ENCODE measurements at places on chromosomes 4 and X. TPM values are rescaled to one million over a fixed set of nuclear protein-coding genes. Genes with fewer than 3 reads are reported as not detected.

DKC1 gene
- total RNA-seq: 51.8 TPM

PCDH7 gene
- 3.7 TPM for total RNA-seq

CFAP299 gene
- total RNA-seq: not detected

DNA sequence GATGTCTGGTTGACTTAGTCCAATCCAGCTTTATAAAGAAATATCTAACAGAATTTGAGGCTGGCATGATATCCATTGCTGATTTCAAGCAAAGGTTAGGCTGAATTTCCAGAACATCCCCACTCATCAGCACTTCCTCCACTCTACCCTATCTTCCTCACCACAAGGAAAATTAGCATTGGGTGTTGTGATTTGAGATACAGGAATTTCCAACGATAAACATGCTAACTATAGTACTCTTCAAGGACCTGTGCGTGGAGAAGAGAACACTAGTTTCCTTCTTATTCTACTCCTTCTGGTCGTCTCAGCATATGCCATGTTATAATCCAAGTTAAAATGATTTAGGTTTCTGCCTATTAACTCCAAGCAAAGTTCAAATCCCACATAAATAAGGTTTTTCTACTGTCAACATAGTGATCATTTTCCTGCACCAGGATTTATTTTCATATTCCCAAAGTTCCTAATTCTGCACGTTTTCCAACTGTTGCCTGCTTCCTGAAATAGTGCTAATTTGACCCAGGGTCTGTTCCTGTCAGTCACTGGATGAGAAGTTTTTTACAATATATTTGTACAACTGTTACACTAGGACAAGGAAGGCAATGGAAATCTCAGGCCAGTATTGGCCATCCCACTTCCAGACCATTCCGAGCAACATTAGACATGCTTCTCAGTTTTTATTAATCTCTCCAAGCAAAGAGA, 177.6 kb upstream of the EDNRA start:
- H3K36me3 ChIP-seq: no peaks in the 10 kb centered on the region
- H3K4me1 ChIP-seq: no peaks in the 10 kb centered on the region
- no peak overlapping the region for H3K27ac ChIP-seq
- DNase-seq: no peak

DNA sequence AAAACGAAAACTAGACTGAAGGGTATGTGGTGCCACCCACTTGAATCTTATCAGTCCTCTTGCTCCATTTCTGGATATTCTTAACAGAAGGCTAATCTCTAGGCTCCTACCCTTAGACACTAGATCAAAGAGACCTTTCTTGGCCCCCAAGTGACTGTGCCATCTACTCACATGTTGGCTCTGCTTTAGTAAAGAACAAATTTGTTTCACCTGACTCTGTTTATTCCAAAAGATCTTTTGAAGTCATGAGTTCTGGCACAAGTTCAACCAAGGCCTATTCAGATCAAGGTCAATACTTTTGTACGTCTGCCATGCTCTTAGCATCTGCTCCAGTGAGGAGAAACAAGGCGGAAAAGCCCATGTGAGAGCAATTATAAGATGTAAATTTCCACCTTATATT, 37.3 kb downstream of the MAGEB17 start:
- no peaks in the 10 kb centered on the region for H3K27me3 ChIP-seq
- no peak overlapping the region for H3K4me3 ChIP-seq
- H3K36me3 ChIP-seq: no peaks in the 10 kb centered on the region
- no peak overlapping the region for H3K27ac ChIP-seq
- DNase-seq: no peak

ENPEP gene
- 1.5 TPM for total RNA-seq

GRCh38 chrX:31889088-31889487, 817.2 kb upstream of the FTHL17 start:
- H3K4me1 ChIP-seq: no peaks in the 10 kb centered on the region
- H3K4me3 ChIP-seq: no peak overlapping the region
- H3K27me3 ChIP-seq: no peaks in the 10 kb centered on the region
- no peaks in the 10 kb centered on the region for H3K36me3 ChIP-seq

- no peaks in the 10 kb centered on the region for H3K27me3 ChIP-seq
- H3K27ac ChIP-seq: no peak overlapping the region
- H3K36me3 ChIP-seq: no peaks in the 10 kb centered on the region
- no peak for DNase-seq
These were observed 51.7 kb upstream of the ATP8A1 start for GRCh38 chr4:42708625-42709024.

GRCh38 chr4:123298801-123299200, 97.8 kb upstream of the SPRY1 start:
- H3K36me3 ChIP-seq: no peaks in the 10 kb centered on the region
- no peak overlapping the region for H3K27ac ChIP-seq
- no peaks in the 10 kb centered on the region for H3K4me1 ChIP-seq
- DNase-seq: no peak
- H3K27me3 ChIP-seq: no peaks in the 10 kb centered on the region

- no peaks in the 10 kb centered on the region for H3K27me3 ChIP-seq
- no peak overlapping the region for H3K27ac ChIP-seq
- H3K36me3 ChIP-seq: no peaks in the 10 kb centered on the region
- no peak overlapping the region for H3K4me3 ChIP-seq
- no peak for DNase-seq
These were observed 908.1 kb downstream of the CCSER1 start for GRCh38 chr4:91035276-91035675.

- no peaks in the 10 kb centered on the region for H3K27me3 ChIP-seq
- peaks cover 2% of the 10 kb centered on the region for H3K4me1 ChIP-seq
- no peak overlapping the region for H3K27ac ChIP-seq
These were observed 20.6 kb downstream of the FAM53A start for GRCh38 chr4:1663549-1663948.

GRCh38 chr4:26493461-26493860, 3.2 kb upstream of the CCKAR start:
- DNase-seq: no peak
- no peaks in the 10 kb centered on the region for H3K36me3 ChIP-seq
- no peaks in the 10 kb centered on the region for H3K4me1 ChIP-seq
- H3K27ac ChIP-seq: no peak overlapping the region
- H3K4me3 ChIP-seq: no peak overlapping the region

VSIG4 gene
- 33.6 TPM for total RNA-seq

DNA sequence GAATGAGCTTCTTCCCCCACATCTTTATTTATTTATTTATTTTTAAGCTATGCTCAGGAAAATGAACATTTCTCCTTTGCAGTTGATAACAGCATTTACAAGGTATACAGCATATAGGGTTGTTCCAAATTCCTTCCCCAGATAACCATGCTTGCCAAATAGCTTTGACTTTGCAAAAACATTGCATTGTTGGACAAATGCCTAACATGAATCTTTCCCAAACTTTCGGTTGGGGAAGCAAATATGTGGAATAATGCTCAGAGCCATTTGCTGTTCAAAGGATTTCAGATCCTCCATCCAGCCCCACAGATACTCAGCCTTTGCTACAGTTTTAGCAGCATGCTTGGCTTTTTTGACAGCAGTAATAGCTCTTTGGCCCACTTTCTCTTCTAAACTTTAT, 127.2 kb upstream of the AGA start:
- H3K36me3 ChIP-seq: no peaks in the 10 kb centered on the region
- H3K4me3 ChIP-seq: no peak overlapping the region
- no peak for DNase-seq
- no peaks in the 10 kb centered on the region for H3K27me3 ChIP-seq
- H3K4me1 ChIP-seq: peaks cover 2% of the 10 kb centered on the region

DNA sequence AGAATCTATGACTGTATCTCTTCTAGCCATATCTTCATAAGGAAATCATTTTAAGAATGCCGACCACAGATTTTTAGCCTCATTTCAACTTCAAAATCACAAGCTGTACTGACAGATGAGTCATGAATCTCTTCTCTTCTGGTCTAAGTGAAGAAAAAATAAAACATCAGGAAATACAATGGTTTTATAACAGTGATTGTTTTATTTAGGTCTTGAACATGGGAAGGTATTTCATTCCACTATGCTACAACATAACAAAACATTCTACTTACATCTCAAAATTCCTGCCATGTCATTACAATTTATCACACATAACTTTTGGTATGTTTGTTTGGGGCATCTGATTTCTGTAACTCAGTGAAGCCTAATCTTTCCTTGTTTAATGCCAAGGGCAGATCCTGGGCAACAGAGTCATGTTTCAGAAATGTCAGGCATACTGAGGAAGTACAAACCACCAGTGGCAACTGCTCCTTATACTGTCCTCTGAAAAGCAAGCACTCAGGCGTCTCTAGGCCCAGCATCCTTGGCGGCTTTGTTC, 325.0 kb downstream of the PDHA2 start:
- H3K4me1 ChIP-seq: no peaks in the 10 kb centered on the region
- no peak for DNase-seq
- no peaks in the 10 kb centered on the region for H3K27me3 ChIP-seq
- H3K36me3 ChIP-seq: no peaks in the 10 kb centered on the region
- H3K27ac ChIP-seq: no peak overlapping the region

KLKB1 gene
- total RNA-seq: 0.77 TPM

FAM133A gene
- 0.13 TPM for total RNA-seq

DNA sequence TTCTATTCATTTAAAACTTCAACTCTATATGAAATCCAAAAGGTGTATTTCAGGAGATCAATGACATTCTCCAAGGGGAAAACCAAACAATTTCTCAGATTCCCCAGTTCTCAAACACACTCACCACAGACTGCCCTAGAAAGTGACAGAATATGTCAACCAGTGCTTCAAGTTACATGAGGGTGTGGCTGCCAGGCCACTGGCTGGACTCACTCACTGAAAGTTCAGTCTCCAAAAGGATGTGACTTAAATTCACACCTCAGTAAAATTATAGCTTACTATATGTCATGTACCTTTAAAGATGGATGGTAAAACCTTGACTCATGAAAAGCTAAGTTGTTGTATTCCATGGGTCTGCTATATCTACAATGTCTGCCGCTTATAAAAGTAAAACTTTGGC, 7.3 kb downstream of the INPP4B start:
- no peaks in the 10 kb centered on the region for H3K27me3 ChIP-seq
- H3K36me3 ChIP-seq: no peaks in the 10 kb centered on the region
- no peak overlapping the region for H3K27ac ChIP-seq
- H3K4me1 ChIP-seq: no peaks in the 10 kb centered on the region
- DNase-seq: no peak

DNA sequence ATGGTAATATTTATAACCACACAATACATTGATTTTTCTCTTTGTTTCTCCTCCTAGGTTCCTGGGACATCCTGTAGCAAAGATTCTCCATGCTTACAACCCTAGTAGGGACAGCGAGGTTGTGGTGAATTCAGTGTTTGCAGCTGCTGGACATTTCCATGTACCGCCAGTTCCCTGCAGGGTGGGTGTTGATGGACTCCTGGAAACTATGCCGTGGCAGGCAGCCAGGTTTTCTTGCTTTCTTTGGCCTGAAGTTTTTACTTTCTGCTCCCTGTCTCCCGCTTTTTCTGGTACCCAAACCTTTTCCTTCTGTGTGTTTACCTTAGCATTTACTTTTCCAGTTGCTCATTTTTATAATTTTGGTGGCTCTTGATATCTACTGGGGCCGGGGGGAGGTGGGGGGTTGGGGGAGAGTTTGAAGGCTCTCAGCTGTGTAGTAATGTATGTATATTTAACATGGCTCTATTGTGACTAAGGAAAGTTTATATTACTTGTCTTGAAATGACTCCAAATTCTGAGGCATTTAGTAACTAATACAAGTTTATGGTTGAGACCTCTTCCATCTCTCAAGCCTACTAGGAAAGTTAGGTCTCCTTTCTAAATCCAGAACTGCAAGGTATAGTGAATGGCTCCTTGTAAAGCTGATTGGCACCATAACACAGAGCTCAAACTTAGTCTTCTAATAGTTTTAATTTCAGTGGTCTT, 89.7 kb downstream of the TMEM131L start:
- no peaks in the 10 kb centered on the region for H3K36me3 ChIP-seq
- H3K27me3 ChIP-seq: no peaks in the 10 kb centered on the region
- peak; percentile 76 for DNase-seq
- no peak overlapping the region for H3K27ac ChIP-seq

- no peaks in the 10 kb centered on the region for H3K36me3 ChIP-seq
- no peak for DNase-seq
- no peak overlapping the region for H3K4me3 ChIP-seq
- no peak overlapping the region for H3K27ac ChIP-seq
- peaks cover 2% of the 10 kb centered on the region for H3K4me1 ChIP-seq
- H3K27me3 ChIP-seq: no peaks in the 10 kb centered on the region
These were observed 366.6 kb downstream of the GASK1B start for GRCh38 chr4:157806184-157806583.

SFRP2 gene
- 15.4 TPM for total RNA-seq

GRCh38 chr4:67466751-67467150, 78.6 kb downstream of the CENPC start:
- no peaks in the 10 kb centered on the region for H3K27me3 ChIP-seq
- no peaks in the 10 kb centered on the region for H3K36me3 ChIP-seq
- H3K4me1 ChIP-seq: no peaks in the 10 kb centered on the region

- H3K27me3 ChIP-seq: no peaks in the 10 kb centered on the region
- H3K4me1 ChIP-seq: no peaks in the 10 kb centered on the region
- no peak overlapping the region for H3K27ac ChIP-seq
- H3K4me3 ChIP-seq: no peak overlapping the region
- DNase-seq: no peak
These were observed 76.9 kb downstream of the MAGEB10 start for GRCh38 chrX:27884654-27885053.

EXOC1L gene
- not detected for total RNA-seq

GRCh38 chr4:75698162-75698962, 25.2 kb upstream of the G3BP2 start:
- no peak overlapping the region for H3K4me3 ChIP-seq
- no peaks in the 10 kb centered on the region for H3K27me3 ChIP-seq
- no peaks in the 10 kb centered on the region for H3K36me3 ChIP-seq
- no peak overlapping the region for H3K27ac ChIP-seq
- H3K4me1 ChIP-seq: no peaks in the 10 kb centered on the region

DNA sequence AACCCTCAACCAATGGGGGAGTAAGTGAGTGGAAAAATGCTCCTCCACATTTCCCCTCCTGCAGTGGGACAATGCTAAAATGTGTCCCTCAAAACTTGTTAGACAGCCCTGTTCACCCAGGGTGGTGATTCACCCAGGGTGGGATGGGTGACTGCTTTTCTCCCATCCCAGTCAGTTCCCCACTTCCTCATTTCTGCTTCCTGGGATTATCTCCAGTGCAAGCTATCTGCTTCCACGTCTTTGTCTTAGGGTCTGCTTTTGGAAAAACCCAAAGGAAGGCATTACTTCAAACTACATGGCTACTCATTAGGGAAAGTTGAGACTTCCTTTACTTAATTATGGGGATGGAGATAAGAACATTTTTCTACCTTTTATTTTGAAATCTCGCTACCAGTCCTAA, 45.5 kb downstream of the ETNPPL start:
- no peak overlapping the region for H3K4me3 ChIP-seq
- H3K27me3 ChIP-seq: no peaks in the 10 kb centered on the region
- no peak overlapping the region for H3K27ac ChIP-seq
- DNase-seq: no peak
- no peaks in the 10 kb centered on the region for H3K36me3 ChIP-seq
- no peaks in the 10 kb centered on the region for H3K4me1 ChIP-seq
